ENCODE measurements at places on chromosomes 3 and 15.

DNA sequence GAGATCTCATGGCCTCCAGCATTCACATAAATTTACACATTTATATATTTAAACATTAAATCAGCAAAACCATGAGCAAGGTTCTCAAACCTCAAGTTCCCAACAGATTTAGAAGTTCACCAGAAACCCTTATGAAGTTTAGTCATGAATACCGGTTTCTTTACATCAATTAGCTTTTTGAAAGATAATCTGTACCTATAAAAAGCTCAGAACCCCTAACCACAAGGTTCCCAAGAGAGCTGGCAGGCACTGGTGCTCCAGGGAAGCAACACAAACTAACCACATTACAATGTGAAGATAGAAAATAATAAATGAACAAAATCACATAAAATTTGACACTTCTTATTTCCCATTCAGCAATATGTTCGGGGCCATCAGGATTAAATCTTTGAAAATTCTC is 150.9 kb downstream of the FBN1 start:
- DNase-seq: no peak

GRCh38 chr3:110344897-110345767 is 726.5 kb upstream of the NECTIN3 start:
- no peak for DNase-seq

GRCh38 chr3:32821686-32822296 is 4.0 kb downstream of the TRIM71 start:
- no peak for DNase-seq

GRCh38 chr15:89122505-89123180 is 34.4 kb downstream of the ABHD2 start:
- no peak for DNase-seq

DNA sequence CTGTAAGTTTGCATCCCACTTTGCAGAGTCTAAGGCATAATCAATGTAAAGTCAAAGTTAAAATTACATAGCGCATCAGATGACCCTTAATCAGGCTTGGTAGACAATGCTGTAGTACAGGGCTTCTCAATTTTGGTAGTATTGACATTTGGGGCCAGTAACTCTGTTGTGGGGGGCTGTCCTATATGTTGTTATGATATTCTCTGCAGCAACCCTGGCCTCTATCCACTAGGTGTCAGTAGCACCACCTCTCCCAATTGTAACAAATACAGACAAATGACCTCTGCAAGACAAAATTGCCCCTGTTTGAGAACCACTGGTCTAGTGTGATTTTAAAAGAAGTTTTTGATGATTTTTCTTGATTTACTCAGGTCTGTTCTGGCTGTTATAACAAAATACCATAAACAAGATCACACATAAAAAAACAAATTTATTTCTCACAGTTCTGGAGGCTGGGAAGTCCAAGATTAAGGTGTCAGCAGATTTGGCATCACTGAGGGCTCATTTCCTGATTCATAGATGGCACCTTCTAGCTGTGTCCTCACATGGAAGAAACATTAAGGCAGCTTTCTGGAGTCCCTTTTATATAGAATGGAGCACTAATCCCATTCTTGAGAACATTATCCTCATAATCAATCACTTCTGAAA is 37.6 kb upstream of the SLC9A9 start:
- DNase-seq: peak; percentile 40

DNA sequence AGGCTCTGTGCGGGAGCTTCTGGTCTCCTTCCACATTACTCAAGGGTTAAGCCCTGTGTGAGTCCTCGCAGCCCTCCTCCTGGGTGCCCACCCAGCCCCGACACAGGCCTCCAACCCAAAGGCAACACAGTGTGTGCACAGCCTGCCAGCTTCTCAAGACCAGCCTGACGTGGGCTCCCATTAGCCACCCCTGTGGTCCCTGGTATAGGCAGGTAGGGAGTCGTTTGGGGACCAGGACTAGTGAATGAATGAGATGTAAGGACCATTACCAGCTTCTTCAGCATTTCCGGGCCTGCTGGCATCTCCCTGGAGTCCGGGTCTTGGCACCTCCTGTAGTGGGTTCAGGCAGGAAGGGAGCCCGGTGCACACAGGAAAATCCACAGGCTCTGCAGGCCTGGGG is 20.2 kb upstream of the PLXNA1 start:
- DNase-seq: no peak

GRCh38 chr15:92141607-92142006 is 252.1 kb upstream of the ST8SIA2 start:
- no peak for DNase-seq

DNA sequence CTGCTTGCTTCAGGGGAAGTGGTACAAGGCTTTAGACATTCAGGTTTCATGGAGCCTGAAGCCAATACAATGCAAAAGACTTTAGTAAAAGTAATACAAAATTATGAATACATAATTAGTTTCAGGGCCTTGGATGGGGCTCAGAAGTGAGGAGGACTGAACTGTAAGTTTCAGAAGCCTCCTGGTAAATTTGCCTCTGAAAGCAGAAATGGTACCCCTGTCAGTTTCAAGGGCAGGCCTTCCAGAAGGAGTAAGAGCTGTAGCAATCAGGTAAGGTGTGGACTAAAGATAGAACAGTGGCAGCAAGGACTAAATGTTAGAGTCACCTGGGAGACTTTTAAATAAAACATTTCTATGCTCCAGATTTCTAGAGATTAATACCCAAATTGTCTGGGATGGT is 402.5 kb upstream of the GOLIM4 start:
- DNase-seq: no peak

GRCh38 chr3:4906107-4906621 is 73.1 kb upstream of the BHLHE40 start:
- DNase-seq: no peak

GRCh38 chr3:167705840-167706239 is 28.9 kb downstream of the PDCD10 start:
- DNase-seq: no peak

DNA sequence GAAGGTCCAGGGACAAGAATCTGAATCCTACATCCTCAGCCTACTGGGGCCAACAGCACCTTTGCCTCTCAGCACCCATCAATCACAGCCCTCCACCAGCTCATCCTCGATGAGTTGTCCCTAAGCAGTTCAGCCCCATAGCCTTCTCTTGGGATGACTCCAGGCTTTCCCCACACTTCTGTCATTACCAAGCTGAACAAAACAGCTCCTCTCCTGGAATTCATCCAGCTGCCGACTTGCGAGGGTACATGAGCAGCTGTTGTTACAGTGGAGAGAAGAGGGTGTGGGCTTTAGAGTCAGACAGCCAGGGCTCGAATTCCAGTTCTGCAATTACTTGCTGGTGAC is 69.0 kb upstream of the THBS1 start:
- DNase-seq: no peak

DNA sequence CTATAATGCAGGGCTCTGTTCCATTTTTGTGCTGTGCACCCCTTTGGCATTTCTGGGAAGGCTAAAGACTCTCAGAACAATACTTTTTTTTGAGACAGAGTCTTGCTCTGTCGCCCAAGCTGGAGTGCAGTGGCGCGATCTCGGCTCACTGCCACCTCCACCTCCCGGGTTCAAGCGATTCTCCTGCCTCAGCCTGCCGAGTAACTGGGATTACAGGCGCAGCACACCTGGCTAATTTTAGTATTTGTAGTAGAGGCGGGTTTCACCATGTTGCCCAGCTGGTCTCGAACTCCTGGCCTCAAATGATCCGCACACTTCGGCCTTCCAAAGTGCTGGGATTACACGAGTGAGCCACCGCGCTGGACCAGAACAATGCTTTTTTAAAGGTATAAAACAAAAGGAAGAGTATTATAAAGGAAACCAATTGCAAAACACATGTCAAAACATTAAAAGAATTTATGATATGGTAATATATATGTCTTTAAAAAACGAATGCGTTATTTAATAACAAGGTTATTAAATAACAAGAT is 999 bp downstream of the SQOR start:
- no peak for DNase-seq

DNA sequence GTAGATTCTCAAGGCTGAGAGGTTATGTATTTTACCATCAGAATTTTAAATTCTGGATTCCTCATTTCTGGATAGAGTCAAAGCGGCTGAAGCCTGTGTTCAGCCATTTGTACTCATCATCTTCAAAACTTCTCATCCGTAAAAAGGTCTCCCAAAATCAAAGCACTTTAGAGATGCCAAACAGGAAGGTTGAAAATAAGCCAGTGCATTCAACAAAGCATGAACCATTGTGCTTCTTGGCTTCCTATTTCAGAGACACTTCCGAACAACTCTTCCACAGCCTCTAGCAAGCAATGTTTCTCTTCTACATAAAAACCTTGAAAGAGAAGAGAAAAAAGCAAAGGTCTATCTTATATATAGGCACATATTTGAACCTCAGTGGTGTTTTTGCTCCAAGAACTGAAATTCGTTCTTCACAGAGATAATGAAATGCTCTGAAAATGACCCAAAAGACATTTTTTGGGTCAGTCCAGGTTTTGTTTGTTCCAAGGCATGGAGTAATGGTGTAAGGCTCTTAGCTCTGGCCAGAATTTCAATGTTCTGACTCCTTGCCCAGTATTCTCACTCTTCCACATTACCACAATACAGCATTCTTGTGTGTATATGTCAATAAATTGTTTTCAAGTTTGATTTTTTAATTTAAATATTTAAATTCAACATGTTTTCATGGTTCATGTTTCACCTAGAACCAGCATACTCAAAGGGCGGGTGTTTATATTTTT is 163.1 kb downstream of the STAC start:
- DNase-seq: no peak

DNA sequence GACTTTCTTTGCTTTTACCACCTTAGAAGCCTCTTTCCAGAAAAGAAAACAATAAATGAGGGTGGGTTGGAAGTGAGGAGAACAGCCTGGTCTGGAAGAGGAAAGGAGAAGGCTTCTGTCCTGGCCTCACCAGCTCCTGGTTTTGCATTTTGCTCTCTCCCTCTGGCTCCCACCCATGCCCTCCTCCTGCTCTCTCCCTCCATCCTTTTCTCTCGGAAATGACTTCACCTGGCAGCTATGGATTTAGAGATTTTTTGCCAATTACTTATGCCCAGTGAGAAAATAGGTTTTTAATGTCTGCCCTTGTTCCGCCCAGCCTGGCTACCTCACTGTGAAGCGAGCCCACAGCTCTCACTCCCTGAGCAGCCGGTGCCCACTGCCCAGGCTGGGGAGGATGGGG is 77.9 kb upstream of the NTRK3 start:
- DNase-seq: no peak

DNA sequence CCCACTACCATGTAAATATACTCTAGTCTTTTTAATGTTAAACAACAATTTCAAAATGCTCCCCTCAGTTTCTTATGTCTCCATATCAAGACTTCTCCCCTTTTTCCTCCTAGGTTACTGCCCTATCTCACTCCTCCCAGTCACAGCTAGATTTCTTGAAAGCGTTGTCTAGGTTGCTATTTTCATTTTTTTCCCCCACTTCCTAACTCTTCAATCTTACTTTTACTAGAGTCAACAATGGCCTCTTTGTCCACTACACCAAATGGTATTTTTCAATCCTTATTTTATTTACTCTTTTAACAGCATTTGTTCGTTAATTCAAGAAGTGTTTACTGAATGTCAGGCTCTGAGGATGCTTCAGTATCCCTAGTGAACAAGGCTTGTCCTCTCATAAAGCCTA is 84.4 kb downstream of the VPS8 start:
- DNase-seq: no peak

All from midbrain (tissue), 1 donor.